HT-29 (cell line): ENCODE measurements at places on chromosomes 1 and 21. TPM values are rescaled to one million over a fixed set of nuclear protein-coding genes. Genes with fewer than 3 reads are reported as not detected.
A peak's percentile ranks its signal among the peaks of the same experiment; 100 is the strongest.

GRCh38 chr1:111402083-111402482 lies 25.5 kb downstream of the OVGP1 start:
- DNase-seq, result no peak

GRCh38 chr1:30609999-30610345 lies 113.4 kb downstream of the MATN1 start:
- no peak for DNase-seq

DNA sequence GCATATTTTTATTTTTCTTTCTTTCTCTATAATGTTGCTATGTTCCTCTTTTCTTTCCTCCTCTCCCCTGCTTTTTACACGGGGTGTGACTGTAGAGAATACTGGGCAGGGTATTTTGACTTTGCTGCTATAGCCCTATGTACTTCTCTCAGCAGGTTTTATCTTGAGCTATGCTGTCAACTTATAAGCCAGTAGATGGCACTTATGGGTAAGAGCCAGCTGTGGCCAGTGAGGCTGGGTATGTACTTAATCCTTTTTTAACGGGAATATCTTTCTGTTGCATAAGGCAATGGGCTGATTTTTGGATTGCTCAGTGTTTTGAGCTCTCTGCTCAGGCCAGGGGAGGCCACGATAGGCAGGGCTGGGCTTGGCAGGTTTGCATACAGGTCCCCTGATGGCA lies 99.0 kb downstream of the KCNK2 start:
- DNase-seq, result no peak

DNA sequence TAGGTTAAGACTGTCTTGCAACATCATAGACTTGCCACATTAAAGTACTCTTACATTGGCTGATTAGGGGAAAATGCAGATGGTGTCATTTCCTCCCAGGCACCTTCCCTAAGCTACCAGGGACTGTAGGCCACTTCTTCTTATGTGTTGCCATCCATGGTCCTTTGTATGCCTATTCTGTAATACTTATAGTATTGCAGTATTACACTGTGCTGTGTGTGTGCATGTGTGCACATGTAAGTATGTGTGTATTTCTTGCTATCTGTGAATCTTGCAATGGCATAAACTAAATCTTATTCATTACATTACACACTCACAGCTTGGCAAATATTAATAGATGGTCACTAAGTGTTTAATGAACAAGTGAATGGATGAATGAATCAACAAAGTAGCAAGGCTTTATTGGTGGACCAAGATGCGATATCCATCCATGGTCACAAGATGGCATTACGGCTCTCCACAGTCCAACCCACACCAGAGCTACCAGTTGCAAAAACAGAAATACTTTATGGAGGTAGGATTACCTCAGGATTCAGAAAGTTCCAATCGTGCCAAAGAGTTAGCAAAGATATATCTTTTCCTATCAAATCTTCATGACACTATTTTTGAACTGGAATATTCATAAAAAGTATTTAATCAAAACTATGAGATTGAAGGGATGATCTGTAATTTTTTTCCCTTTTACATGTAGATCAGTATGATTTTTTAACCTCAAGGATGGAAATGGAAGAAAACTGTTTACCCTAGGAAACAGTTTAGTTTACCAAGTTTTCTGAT lies 160.2 kb downstream of the DENND1B start:
- DNase-seq, result peak; percentile 62

- no peak for DNase-seq
Observed at GRCh38 chr1:207960346-207960745, 49.4 kb upstream of the CD34 start.

DNA sequence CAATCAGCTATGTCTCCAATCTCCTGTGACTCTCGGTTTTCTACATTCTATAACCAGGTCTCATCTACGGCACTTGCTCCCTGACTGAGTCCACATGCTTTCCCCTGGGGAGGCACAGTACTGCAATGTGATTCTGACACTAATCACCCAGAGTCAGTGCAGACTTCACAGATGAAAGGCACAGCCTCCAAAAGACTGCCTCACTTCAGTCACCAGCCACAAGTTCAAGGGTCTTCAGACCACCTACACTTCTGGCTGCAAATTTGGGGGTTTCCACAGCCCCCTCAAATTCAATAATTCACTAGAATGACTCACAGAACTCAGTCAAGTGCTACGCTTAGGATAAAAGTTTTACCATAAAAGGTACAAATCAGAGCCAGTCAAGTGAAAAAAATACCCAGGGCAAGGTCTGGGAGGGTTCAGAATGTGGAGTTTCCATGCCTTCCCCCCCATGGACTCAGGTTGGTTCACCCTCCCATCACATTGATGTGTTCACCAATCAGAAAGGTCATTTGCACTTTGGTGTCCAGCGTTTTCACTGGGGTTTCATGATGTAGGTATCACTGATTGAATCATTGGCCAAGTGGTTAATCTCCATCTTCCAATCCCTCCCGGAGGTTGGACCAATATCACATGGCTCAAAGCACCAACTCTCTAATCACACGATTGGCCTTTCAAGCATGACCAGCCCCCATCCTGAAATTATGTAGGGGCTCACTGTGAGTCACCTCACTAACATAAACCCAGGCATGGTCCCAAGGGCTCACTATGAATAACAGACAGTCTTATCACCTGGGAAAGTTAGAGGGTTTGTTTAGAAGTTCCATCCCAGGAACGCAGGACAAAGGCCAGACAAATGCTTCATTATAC lies 182.9 kb upstream of the CAMK1G start:
- DNase-seq, result no peak

GRCh38 chr1:182635871-182636270 lies 31.7 kb upstream of the RGS16 start:
- no peak for DNase-seq

- DNase-seq, result peak; percentile 80
Observed at GRCh38 chr1:206021626-206022365, 1.9 kb downstream of the CTSE start.

DNA sequence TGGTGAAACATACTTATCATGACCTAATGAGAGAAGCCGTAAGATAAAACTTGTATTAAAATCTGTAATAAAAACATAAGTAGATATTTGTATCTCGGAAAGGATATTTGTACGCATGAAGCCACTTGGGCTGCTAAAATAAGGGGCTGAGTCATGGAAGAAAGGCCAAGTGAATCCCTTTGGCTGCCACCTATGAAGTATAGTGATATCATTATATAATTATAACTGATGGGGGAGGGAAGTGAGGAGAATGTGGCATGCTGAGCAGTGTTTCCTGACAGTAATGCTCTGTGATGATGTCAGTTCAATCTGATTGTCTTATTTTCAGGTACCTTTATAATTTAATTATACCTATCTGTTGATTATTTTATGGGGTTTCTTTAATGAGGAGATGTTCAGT lies 13.6 kb downstream of the RWDD3 start:
- no peak for DNase-seq

Gene KCNJ9
- total RNA-seq, result not detected in 2 replicates

Gene CHI3L1
- not detected in 2 replicates for total RNA-seq

Gene FMO3
- not detected in 2 replicates for total RNA-seq

Gene CSTB
- total RNA-seq, result 49.7 and 55.0 TPM in 2 replicates

Gene PGLYRP3
- total RNA-seq, result not detected in 2 replicates
